ENCODE measurements at places on chromosomes 12 and 14. TPM values are rescaled to one million over a fixed set of nuclear protein-coding genes. Genes with fewer than 3 reads are reported as not detected.

DNA sequence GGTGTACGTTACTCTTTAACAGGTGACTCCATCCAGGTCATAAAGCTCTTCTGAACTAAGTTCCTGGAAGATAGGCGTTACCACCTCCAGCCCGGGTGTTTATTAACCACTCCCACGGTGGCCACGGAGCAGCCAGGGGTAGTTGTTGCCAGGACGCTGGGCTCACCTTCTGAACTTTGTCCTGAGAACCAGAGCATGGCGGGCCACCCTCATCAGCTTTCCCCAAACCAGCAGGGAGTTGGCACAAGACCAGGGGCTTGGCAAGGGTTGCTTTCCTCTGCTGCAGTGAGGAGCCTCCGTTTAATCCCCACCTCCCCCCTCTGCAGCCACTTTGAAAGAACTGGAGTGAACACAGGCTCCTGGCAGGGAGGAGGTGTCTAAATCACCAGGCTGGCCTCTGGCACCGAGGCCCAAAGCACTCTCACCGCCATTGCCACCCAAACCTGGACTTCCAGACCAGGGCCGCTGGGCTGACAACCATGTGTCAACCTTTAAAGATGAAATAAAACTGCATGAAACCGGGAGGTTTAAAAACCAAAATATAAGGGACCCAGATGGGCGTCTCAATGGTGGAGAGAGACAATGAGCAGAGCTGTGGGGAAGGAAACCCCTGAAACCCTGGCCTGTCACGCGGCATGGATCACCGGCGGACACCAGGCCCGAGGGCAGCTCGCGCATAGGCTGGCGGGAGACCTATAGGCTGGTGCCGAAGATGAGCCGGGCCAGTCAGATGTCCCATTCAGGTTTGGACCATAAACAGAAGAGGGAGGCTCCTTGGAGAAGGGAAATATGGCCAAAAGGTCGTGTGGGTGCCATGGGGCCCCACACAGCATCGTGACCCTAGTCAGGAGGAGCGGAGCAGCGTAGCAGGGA lies 30.9 kb upstream of the TDRD9 start:
- no peak for DNase-seq

GRCh38 chr12:30816742-30817465 lies 62.2 kb upstream of the CAPRIN2 start:
- DNase-seq: peak; percentile 37

DNA sequence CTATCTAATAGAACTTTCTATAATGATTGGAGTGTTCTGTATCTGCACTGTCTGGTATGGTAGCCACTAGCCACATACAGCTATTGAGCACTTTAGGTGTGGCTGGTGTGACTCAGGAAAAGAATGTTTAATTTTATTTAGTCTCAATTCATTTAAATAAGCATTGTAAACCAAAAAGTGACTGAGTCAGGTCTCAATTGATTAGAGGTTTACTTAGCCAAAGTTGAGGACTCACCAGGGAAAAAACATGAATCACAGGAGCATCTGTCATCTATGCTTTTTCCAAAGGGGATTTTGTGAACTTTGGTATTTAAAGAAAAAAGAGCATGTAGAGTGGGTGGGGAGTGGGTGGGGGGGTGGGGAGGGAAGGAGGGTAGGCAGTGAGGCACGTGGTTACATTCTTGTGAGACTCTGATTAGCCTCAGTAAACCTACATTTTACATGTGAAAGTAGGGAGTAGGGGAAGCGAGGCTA lies 473.1 kb downstream of the ATP23 start:
- DNase-seq: no peak

GRCh38 chr12:14403711-14404196 lies 38.3 kb downstream of the ATF7IP start:
- no peak for DNase-seq

DNA sequence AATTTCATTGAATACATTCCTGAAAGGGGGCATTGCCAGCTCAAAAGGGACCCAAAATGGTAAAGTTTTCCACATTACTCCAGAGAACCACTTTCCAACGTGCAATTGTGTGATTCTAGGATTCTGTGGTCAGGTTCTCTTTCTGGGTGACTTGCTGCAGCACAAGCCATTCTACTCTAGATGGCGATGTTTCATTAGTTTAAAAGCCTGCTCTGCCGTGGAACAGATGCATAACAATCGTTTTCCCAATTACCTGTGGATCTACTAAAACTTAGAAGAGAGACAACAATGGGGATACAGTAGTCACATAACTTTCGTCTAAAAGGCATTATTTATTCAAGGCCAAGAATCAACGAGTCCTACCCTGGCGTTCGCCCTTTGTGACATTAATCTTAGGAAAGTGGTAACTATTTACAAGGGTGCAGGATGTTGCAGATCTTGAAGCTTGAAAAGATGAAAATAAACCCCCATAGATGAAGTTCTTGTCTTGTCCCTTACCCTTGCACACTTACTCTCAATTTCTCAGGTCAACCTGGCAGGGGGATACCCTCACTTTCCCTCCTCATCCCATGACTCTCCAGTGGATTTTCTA lies 400.9 kb downstream of the SNAPC1 start:
- DNase-seq: peak; percentile 70

- DNase-seq: peak; percentile 87
These were observed 172.0 kb downstream of the C12orf75 start for GRCh38 chr12:105502426-105502930.

GRCh38 chr12:39235990-39236767 lies 206.7 kb downstream of the KIF21A start:
- DNase-seq: no peak

- no peak for DNase-seq
These were observed 71.3 kb downstream of the PTHLH start for GRCh38 chr12:27900920-27901879.

MED6 gene
- total RNA-seq: 52.5 TPM

KIAA0586 gene
- 26.4 TPM for total RNA-seq

Data from endodermal cell (in vitro differentiated cells).